ENCODE measurements at places on chromosomes 1 and 21.
A peak's percentile ranks its signal among the peaks of the same experiment; 100 is the strongest.

DNA sequence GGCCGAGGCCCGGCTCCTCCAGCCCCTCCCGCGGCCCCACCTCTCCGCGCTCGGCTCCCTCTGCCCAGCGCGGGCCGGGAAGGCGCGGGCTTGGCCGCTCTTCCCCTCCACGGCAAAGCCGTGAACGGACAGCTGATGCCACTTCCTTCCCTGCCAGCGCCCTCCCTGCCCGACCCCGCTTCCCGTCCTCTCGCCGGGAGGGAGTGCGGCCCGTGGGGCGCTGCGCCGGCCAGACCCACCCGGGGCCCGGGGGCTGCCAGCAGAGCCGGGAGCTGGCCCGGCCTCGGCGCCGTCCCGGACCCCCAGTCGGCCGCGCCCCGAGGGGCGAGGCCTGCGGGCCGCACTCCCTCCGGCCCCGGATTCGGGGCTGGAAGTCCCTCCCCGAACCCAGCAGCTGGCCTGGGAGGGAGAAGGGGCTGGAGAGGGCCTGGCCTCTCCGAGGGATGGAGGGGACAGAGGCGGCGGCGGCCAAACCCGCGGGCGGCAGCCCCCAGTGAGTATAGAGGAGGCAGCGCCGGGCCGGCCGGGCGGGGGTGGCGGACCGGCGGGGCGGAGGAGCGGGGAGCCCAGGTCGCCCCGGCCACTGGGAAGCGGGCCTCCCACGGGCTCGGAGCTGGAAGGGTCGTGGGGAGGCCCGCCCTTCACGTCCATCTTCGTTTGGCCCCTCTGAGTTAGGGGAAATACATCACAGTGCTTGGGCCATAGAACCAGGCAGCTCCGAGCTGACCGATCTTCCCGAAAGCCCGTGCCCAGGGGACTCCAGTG lies at the start of gene KIAA1614:
Gene KIAA1614, plus strand, starts transcription at position 97 of the 765 bp plus-strand sequence. Its CDS starts 347 bp downstream, at position 444.
- no peak for DNase-seq

DNA sequence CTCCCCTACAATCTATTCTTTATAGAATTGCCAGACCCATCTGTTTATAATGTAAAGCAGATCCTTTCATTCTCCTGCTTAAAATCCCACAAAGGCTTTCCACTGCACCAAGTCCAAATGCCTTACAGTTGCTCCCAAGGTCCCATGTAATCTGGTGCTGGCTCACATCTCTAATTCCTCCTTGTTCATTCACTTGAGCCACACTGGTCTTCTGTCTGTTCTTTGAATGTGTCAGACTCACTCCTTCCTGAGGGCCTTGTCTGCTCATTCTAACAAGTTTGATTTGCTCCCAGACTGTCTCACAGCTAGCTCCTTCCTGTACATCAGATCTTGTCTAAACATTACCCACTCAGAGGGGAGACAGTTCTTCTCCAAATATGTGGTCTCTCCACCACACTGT lies 38.9 kb downstream of the ALG14 start:
- DNase-seq, result no peak

DNA sequence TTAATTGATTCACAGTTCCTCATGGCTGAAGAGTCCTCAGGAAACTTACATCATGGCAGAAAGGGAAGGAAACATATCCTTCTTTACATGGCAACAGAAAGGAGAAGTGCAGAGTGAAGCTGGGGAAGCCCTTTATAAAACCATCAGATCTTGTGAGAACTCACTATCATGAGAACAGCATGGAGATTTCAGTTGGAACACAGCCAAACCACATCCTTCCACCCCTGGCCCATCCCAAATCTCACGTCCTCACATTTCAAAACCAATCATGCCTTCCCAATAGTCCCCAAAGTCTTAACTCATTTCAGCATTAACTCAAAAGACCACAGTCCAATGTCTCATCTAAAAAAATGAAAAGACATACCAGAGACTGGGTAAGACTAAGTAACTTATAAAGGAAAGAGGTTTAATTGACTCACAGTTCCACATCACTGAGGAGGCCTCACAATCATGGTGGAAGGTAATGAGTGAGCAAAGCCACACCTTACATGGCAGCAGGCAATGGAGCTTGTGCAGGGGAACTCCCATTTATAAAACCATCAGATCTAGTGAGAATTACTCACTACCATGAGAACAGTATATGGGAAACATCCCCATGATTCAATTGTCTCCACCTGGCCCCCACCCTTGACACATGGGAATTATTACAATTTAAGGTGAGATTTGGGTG lies 105.2 kb downstream of the MRPL39 start:
- DNase-seq, result no peak

GRCh38 chr21:46255166-46255565 lies 26.6 kb upstream of the LSS start:
- no peak for DNase-seq

GRCh38 chr1:50969611-50970508 lies at the start of gene CDKN2C:
Gene CDKN2C (plus strand): TSS chr1:50970245. CDS start chr1:50970369, 124 bp downstream.
- no peak for DNase-seq

- no peak for DNase-seq
These were observed 16.9 kb downstream of the ATG4C start for GRCh38 chr1:62800825-62801306.

GRCh38 chr1:88661951-88662699 lies 21.9 kb upstream of the PKN2 start:
- no peak for DNase-seq

DNA sequence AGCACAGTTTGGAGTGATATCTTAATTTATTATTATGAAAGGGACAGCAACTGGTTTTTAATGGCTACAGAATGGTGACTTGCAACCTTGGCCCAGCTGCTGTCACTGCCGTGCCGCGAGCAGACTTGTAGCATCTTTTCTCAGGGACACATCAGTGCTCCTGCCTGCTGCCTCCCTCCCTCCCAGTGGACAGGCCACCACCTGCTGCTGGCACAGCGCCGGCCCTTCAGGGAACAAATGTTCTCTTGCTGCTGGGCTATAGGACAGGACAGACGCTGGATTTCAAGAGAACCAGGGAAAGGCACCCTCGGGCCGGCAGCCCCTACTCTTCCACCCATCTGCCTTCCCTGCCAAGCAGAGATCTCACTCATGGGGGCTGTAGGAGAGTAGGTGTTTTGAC lies 413.8 kb upstream of the NFIA start:
- no peak for DNase-seq

DNA sequence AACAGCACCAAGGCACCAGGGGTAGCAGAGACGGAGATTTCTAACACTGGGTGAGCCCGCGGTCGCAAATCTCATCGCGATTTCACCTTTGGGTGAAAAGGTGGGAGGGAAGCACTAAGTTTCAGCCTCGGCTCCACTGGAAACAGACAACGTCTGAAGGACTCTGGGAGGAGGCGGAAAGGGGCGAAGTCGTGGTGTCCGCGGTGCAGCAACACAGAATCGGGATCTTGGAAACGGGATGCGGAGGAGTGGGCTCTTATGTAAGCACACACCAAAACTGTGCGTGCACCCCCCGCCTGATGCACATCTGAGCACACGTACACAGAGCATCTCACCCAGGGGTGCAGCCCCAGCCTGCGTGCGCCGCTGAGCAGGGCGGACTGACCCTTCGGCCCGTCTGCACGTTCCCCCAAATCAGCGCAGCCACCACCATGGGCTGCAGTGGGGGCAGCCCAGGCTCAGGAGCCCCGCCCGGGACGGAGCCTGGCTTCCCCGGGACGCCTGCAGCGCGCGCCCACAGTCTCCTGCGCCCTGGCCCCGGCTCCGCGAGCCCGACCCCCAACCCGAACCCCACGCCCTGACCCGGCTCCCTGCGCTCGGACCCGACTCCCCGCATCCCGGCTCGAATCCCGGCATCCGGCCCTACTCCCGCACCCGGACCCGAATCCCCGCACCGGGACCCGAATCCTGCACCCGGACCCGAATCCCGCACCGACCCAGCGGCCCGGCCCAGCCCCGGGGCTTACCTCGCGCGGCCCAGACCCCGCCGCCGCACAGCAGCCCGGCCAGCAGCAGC lies 670 bp downstream of the CLSTN1 start:
- no peak for DNase-seq

DNA sequence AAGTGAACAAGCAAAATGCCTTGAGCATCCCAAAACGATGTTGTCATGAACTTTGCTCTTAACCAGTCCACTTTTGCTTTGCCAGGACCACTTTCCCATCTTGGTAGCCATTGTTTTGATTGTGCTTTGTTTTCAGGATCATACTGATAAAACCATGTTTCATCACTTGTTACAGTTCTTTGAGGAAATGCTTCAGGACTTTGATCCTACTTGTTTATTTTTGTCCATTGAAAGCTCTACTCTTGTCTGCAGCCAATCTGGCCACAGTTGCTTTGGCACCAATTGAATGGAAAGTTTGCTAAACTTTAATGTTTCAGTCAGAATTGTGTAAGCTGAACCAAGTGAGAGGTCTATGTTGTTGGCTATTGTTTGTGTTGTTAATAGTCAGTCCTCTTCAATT lies 12.8 kb downstream of the PLPPR4 start:
- DNase-seq, result no peak

DNA sequence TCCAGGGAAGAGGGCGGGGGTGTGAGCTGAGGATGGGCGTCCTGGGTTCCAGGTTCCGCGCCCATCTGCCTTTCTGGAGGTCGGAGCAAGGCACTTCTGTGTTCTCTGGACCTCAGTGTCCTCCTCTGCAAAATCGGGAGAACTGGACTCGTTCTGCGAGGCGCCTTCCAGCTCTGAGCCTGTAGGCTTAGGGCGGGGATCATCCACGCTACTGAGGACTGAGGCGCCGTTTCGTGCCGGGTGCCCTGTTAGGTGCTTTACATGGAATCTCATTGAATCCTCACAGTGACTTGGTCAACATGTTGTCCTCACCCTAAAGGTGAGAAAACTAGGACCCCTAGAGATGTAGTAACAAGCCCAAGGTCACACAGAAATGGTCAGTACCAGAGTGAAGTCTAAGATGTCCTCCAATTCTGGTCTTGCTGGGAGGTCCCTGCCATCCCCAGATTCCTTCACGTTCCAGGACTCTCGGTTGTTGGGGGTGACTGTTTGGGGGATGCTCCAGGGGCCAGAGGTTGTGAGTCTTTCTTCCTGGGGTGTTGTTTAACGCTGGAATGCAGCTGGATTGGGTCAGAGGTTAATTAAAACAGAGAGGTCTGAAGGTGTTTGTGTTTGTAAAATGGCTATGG lies 677 bp downstream of the PRKAA2 start:
- DNase-seq, result no peak

DNA sequence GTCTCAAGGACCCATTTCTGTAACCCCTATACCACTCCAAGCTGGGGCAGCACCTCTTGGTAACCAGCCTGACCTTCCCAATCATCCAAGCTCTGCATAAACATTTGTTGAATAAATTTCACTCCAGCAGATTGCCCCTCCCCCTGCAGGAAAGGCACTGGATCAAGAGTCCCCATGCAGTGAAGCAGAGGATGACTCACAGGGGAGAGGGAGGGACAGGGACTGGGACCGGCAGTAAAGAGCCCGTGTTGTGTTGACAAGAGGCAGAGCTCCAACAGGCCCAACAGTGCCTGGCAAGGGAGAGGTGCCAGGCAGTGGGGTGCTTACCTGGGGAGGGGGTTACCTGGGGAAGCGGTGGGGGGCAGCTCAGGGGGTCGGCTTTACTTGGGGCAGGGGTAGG lies 32.3 kb downstream of the SLC9A1 start:
- peak; percentile 34 for DNase-seq

DNA sequence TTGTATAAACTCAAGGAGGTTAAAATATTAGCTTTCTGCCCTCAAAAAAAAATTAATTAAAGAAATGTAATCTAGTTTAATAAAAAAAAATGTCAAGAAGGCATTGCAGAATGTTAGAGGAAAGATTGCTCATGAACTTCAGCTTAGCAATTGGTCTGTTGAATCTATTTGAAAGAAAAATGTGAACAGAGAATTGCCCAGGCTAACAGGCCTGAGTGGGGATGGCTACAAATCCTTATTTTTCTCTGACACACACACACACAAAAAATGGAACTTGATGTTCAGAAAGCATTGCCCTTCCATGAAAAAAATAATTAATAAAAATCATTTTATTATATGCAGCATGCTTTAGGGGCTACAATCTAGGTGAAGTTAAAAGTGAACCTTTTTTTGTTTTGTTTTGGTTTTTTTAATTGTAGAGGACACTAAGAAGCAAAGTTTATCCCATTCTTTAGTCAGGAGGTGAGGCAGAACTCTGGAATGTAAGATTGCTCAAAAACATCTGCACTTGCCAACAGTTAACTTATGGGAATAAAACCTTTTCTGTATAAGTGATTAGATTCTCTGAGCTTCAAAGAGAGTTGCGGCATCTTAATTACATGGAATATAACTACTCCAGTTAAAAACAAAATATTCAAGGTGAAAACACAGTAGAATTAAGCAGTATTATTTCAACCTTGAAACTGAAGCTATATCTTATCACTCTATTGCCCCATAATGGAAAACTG lies 658.5 kb upstream of the ADGRL2 start:
- no peak for DNase-seq
